M059J (cell line): ENCODE measurements at places on chromosomes 3 and 15.
A peak's percentile ranks its signal among the peaks of the same experiment; 100 is the strongest.

DNA sequence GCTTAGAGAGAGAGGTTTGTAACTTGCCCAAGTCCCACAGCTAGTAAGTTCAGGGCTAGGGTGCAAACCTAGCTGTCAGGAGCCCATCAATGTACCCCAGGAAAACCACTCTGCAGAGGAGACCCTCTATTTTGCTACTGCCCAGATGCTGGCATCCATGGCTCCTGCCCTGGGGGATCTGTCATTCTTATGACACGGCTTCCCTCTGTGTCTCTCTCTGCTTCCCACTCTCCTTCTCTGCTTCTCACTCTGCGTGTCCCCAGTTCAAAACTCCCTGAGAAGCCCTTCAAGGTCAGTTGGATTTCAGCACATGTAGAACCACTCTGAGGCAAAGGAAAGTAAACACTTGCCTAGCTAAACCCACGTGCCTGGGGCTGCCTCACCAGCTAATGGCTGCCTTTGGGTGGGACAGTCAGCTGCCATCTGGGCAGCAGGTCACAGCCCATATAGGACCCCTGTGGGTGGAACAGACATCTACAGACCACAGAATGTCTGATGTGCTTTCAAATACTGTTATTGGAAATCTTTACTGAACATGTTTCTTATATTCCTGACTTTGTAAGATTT lies 29.4 kb upstream of the SLCO2A1 start:
- DNase-seq, result no peak

DNA sequence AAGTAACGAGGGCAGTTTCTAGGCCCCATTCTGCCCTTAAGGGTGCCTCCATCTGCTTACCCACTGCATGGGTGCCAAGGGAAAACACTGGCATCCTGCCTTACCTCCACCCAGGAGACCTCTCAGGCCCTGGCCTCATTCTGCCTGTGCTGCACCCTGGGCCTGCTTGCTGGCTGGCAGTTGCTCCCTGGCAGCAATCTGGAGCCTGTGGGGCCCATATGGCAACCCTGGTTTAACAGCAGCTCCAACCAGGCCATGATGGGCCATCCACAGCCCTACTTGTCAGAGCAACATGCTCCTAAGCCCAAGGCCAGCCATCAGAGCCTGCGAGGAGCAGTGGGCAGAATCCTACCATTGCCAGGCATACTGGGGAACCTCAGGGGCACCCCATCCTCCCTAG lies 3.7 kb downstream of the C3orf18 start:
- DNase-seq, result no peak

DNA sequence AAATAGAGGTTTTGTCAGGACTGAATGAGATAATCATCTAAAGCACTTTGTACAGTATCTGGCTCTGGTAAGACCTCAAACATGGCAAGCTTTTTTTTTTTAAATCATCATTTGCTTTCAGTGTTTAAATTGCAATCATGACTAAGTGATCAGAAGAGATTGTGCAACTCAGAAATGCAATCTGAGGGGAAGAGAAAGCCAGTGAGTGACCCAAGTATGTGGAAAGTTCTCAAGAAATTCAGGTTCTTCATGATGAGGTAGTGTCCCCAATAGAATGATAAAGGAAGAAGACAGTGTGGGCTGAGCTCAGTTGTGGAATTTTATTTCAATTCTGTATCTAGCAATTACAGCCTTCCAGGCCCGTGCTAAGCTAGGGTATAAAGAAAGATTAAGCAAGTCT lies 132.2 kb upstream of the TBC1D5 start:
- no peak for DNase-seq

GRCh38 chr3:177057768-177058167 lies 139.5 kb downstream of the TBL1XR1 start:
- no peak for DNase-seq

GRCh38 chr15:61032600-61033286 lies 196.4 kb downstream of the RORA start:
- DNase-seq, result no peak

DNA sequence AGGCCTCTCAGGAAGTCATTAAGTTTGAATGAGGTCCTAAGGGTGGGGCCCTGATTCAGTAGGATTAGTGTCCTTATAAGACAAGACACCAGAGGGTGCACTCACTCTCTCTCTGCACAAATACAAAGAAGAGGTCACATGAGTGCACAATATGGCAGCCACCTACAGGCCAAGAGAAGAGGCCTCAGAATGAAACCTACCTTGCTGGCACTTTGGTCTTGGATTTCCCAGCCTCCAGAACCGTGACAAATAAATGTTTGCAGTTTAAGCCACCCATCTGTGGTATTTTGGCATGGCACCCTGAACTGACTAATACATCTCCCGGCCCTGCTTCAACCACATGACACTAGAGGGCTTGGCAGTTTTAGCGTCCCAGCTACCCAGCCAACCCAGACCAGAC lies 73.9 kb upstream of the CHRNB4 start:
- DNase-seq, result peak; percentile 42

GRCh38 chr3:105490045-105490444 lies 123.3 kb downstream of the ALCAM start:
- no peak for DNase-seq

DNA sequence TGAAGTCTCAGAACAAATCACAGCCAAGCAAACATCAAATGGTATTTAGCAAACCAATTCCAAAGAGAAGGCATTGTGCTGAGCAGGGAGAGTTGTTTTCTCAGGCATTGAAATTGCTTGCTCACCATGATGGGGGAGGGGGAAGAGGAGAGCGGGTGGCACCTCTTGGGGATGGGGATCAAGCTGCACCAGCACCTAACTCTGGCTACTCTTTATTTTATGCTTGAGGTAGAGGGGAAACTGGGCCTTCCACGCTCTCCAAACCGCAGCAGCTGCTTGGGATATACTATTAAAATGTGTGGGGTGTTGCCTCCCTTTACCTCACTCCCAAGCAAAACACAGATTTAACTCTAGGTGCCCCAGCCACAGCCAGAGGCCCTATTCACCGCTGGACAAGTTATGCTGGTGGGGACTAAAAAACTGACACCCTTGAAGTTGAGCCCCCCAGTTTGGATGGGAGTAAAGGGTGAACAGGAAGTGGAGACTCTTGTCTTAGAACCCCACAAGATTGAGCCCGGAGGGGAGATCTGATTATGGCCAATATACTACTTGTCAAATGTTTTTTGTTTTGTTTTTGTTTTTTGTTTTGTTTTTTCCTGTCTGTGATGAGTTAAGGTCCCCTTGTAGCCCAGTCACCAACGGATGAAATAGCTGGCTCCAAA lies 5.0 kb upstream of the FOXB1 start:
- no peak for DNase-seq

- DNase-seq, result peak; percentile 72
Measured at GRCh38 chr15:64681424-64682024, 93.9 kb downstream of the RBPMS2 start.

GRCh38 chr3:39135170-39135805 lies 18.1 kb downstream of the CSRNP1 start:
- DNase-seq, result no peak

DNA sequence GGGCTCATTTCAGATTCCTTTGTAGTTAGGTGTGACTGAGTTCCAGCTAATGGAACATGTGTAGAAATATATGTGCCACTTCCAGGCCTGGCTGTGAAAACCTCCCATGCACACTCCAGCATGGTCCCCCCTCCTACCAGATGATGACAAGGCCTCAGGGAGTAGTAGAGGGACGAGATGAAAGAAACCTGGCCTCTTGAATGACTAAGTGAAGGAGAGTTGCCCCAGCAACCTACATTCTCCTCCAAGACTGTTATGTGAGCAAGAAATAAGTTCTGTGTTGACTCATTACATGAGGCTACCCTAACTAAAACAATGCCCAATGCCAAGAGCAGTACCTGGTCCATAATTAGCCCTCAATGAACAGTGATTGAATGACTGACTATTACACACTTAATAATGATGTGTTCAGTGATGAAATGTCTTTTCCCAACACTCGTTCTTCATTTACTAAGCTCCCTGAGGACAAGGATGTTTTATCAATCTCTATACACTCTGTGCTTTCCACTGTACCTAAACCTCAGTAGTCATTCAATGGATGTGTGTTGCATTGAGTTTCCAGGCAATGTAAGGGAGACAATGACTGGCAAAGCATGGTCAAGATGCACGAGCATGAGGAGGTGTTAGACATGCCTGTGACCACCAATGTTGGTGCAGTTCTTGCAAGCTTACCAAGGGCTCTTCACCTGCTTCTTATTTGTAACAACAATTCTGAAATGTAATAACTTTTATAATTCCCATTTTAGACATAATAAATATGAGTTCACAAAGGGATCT lies 62.0 kb upstream of the BCL6 start:
- DNase-seq, result peak; percentile 76

DNA sequence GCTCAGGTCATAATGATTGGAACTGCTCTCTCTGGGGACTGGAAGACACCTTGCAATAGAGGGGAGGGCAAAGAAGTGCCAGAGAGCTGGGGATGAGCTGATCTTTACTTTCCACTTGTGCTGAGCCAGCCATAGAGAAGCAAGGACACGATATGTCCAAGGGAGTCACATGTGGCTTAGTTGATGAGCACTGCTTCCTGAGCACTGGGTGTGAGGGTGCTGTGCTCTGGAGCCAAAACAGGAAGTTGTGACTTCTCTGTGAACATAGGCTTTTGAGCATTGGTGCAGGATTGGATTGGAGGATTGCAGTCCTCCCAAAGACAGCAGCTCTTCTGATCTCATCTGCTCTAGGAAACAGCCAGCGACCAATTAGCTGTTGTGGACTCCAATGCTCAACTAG lies 6.7 kb downstream of the PARP14 start:
- DNase-seq, result no peak

GRCh38 chr3:130636480-130637234 lies 110.0 kb downstream of the PIK3R4 start:
- no peak for DNase-seq

GRCh38 chr3:177622982-177623617 lies 425.8 kb upstream of the TBL1XR1 start:
- DNase-seq, result no peak

DNA sequence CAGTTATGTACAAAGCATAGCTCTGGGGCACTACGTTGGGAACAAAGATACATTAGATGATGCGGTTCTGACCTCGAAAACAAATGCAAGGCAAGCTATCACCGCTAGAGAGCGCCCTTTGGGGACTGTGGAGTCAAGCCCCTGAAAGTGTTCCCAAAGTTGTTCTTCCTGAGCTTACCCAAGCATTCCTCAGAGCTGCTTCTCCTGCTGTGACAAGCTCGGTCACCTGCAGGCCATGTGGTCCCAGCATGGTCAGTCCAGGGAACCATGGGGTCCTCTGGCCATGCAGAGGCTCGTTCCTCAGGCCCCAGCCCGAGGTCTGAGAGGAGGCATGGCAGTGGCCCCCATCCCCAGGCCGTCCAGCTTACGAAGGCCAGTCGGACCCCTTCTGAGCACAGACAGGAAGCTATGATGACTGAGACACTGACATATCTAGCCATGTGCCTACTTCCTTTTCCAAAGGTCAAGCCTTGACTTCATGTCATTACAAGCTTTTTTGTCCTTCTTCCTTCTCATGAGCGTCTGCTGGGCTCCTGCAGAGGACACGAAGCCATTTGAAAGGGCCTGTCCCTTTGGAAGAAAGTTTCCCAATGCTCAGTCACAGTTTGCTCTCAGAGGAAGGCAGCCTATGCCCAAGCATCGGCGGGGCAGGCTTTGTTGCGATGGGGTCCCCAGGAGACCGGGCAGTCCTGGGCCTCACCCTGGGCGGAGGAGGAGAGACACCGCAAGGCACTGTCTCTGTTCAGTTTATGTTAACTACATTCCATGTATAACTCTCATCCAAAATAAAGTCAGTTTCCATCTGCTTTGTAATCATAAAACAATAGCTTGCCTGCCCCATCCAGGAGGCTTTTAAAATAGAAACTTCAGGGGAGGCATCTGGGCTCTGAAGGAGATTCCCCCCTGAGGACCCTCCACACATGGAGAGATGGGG lies 79.3 kb downstream of the ATP10A start:
- peak; percentile 12 for DNase-seq

DNA sequence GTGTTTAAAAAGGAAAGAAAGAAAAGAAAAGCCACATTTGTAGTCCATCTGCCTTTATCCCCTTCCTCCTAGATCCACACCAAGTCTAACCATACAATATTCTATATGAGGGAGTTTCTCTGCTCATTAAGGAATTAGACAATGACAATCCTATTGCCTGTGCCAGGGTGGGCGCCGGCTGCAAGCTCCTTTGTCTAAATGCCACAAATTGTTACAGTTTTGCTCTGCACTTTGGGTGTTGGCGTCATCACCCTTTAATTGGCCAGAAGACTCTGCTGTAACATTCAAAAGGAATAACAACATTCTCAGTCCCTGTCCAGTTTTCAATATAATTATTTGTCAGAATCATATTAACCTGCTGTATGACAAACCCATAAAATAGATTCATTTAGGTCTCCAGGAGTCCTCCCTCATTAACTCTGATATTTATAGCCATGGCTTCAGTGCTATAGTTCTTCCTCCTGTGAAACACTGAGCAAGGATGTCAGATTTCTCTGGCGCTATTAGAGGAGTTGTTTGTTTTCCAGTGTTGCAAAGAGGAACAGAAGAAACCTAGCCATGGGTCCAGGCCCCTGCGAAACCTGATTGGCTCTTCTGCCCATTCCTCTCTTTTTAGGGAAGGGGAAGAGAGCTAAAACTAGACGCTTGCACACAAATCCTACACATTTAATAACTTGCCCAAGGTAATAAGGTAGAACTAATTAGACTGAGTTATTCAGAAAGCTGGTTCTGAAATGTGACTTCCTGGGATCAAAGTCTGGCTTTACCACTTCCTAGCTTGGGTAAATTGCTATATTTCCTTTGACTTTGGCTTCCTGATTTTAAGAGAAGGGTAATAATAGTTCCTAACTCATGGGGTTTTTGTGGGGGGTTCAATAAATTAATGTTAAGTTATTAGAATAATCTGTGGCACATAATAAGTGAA lies 112.4 kb downstream of the CD47 start:
- DNase-seq, result no peak

DNA sequence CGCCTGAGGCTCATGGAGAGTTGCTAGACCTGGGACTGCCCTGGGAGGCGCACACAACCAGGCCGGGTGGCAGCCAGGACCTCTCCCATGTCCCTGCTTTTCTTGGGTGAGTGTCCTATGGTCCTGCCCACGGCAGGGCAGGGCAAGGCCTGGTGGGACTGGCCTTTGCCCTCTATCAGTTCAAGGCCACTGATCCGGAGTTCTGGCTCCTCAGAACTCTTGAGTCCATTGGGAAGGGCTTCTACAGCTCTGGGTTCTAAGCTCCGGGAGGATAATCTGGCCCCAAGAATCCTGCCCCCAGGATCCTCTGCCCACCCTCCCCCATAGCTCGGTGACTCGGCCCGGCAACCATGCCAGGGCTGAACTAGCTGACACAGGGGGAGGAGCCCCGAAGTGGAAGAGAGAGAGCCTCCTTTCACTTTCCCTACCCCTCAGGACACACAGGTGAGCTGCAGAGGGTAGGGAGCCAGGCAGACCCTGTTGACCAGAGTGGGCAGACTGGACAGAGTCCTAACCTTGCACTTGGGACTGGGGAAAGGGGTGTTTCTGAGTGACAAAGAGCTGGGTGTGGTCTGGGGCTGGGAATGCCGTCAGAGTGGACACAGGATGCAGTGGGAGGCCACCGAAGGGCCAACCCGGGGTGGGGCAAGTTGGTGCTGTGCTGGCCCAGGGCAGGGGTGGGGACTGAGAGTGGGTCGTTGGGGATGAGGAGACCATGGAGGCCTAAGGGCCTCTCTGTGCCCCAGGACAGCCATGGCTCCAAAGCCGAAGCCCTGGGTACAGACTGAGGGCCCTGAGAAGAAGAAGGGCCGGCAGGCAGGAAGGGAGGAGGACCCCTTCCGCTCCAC lies 664 bp downstream of the PARP3 start:
- peak; percentile 64 for DNase-seq

- no peak for DNase-seq
Measured at GRCh38 chr15:28110481-28110881, 11.4 kb upstream of the OCA2 start.

GRCh38 chr3:114155370-114155821 lies 23.5 kb downstream of the DRD3 start:
- DNase-seq, result peak; percentile 41

GRCh38 chr15:98438907-98439306 lies 209.4 kb upstream of the IGF1R start:
- DNase-seq, result no peak
